Fibroblast of lung (primary cell): ENCODE measurements at places on chromosomes 3 and 15. TPM values are rescaled to one million over a fixed set of nuclear protein-coding genes. Genes with fewer than 3 reads are reported as not detected.
A peak's percentile ranks its signal among the peaks of the same experiment; 100 is the strongest.

The IL5RA gene
- polyA plus RNA-seq, result not detected in 2 replicates

The ABI3BP gene
- polyA plus RNA-seq, result 17.5 and 62.9 TPM in 2 replicates

The MTMR10 gene
- polyA plus RNA-seq, result 24.0 and 44.6 TPM in 2 replicates

The XYLB gene
- polyA plus RNA-seq, result 2.2 and 4.2 TPM in 2 replicates

The POMGNT2 gene
- 7.9 and 11.5 TPM in 2 replicates for polyA plus RNA-seq

The STAB1 gene
- 0.03 and 0.09 TPM in 2 replicates for polyA plus RNA-seq

DNA sequence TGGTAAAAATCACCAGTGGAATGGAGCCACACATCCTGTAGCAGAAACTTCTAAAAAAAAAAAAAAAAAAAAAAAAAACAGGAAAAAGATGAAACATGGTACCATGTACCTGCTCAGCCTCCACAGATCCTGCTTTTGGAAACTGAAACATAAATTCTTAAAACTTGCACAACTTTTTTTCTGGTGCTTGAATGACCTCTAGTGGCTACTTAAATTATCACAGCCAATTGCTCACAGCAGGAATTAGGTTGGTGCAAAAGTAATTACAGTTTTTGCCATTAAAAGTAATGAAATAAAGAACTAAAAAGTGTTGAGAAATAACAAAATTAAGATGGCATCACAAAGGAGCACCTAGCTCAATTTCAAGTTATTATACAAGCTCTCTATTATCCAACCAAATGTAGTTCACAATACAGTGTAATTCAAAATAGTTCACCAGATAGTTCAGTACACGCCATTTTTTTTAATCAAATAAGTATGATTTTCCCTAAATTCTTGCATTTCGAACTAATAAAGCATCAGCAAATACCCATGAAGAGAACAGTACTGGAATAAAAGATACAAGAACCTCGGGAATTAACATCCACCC is 80.6 kb downstream of the ULK4 start:
- no peaks in the 10 kb centered on the region for H3K4me1 ChIP-seq
- H3K4me3 ChIP-seq, result no peak overlapping the region
- no peak overlapping the region for H3K27ac ChIP-seq
- H3K27me3 ChIP-seq, result no peaks in the 10 kb centered on the region

DNA sequence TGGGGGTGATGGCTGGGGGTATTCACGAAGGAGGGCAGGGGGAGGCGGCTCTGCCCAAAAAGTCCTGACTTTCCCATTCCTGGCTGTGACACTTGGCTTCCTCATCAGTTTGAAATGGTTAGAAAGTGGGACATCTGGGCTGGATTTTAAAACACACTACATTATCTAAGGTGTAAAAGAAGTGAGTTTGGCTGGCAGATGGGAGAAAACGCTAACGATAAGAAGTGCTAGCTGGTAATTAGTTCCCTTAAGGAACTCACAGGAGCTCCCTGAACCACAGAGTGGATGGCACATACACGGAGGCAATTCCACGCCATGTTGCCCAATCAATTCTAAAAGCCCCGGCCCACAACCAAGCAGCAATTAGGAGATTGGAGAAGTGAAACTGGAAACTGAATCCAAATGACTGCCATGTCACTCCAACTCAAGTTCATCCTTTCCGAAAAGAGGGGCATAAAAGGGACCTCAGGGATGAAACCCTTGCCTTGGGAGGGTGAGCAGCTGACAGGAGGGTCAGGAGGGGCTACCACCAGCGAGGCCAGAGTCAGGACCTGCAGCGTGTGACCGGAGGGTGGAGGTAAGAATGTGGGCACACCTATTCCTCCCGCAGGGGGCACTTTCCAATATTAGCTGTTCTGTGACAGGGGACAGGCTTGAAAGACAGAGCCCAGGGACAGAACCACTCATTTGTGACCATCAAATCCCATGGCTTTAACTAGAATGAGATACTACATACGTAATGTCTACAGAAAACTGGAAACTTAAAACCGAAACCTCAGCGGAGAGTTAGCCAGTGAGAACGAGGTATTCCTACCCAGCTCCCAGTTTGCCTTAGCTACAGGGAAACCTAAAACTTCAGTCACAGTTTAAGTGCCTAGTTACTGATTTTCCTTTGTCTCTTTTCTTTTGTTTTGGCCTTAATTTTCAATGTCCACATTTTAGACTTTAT is 95.3 kb upstream of the OXTR start:
- peaks cover 5% of the 10 kb centered on the region for H3K4me1 ChIP-seq
- no peaks in the 10 kb centered on the region for H3K36me3 ChIP-seq
- no peak for DNase-seq
- H3K27me3 ChIP-seq, result no peaks in the 10 kb centered on the region
- no peak overlapping the region for H3K27ac ChIP-seq
- H3K4me3 ChIP-seq, result no peak overlapping the region

GRCh38 chr3:183527428-183528379 is 27.8 kb downstream of the KLHL6 start:
- no peaks in the 10 kb centered on the region for H3K36me3 ChIP-seq
- H3K4me1 ChIP-seq, result no peaks in the 10 kb centered on the region
- no peak for DNase-seq
- no peaks in the 10 kb centered on the region for H3K27me3 ChIP-seq
- H3K27ac ChIP-seq, result no peak overlapping the region

- peak; percentile 49 for DNase-seq
- H3K27me3 ChIP-seq, result no peaks in the 10 kb centered on the region
- peak overlapping the region; percentile 78 for H3K27ac ChIP-seq
- no peak overlapping the region for H3K4me3 ChIP-seq
Observed at GRCh38 chr15:62445244-62445643, 280.2 kb upstream of the C2CD4B start.

- no peak overlapping the region for H3K4me3 ChIP-seq
- no peaks in the 10 kb centered on the region for H3K36me3 ChIP-seq
- DNase-seq, result no peak
- H3K4me1 ChIP-seq, result no peaks in the 10 kb centered on the region
- H3K27ac ChIP-seq, result no peak overlapping the region
Observed at GRCh38 chr15:82312586-82313349, 36.5 kb downstream of the GOLGA6L10 start.

DNA sequence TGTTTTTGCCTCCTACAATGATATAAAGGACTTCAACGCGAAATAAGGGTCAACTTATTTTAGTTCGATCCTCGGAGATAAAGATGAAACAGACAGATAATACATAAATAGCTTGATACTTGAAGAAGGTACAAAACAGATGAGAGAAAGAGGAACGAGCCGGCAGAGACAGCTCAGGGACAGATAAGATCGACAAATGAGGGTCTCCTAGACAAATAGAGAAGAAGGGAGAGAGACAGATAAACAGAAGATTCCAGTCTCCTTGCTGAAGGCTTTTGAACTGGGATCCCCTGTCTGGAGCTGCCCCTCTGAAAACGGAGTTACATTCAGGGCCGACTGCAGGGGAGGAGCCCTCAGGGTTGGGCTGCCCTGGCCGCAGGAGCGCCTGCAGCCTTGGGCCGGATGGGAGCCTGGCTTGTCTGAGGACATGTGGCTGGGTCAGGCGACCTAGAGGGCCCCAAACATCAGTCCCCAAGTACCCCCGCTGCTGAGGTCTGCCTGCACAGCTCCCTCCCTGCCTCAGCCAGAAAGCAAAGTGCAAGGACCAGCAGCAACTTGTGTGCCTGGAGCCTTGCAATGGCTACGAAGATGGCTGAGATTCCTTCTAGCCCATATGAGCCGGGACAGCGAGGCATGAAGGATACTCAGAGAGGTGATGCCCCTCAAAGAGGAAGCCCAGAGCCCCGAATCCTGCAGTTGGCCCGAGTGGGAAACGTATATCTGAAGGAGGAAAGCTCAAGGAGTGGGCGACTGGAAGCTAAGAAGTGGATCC is 926 bp upstream of the SKOR1 start:
- DNase-seq, result no peak
- no peak overlapping the region for H3K27ac ChIP-seq
- H3K4me1 ChIP-seq, result no peaks in the 10 kb centered on the region
- H3K36me3 ChIP-seq, result no peaks in the 10 kb centered on the region
- no peak overlapping the region for H3K4me3 ChIP-seq

DNA sequence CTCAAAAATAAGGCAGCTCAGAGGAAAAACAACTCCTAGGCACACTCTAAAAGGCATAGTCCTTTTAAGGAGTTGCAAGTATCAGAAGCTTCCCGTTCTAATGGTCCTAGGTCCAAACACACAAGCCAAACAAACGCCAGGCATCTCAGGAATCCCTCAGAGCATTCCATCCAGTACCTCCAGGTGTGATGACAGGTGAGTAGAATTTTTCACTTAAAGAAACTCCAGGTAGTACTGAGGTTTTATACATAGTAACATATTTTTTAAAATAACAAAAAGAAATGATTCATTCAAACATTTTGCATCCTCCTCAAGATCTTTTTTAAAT is 1092.3 kb downstream of the TUSC7 start:
- DNase-seq, result no peak
- H3K27ac ChIP-seq, result no peak overlapping the region
- H3K36me3 ChIP-seq, result no peaks in the 10 kb centered on the region
- no peaks in the 10 kb centered on the region for H3K27me3 ChIP-seq
- H3K4me3 ChIP-seq, result no peak overlapping the region
- H3K4me1 ChIP-seq, result no peaks in the 10 kb centered on the region

GRCh38 chr3:30658328-30659052 is 52.1 kb downstream of the TGFBR2 start:
- DNase-seq, result peak; percentile 68
- peaks cover 17% of the 10 kb centered on the region for H3K4me1 ChIP-seq
- H3K27ac ChIP-seq, result peak overlapping the region; percentile 82
- H3K36me3 ChIP-seq, result peaks cover 9% of the 10 kb centered on the region
- H3K4me3 ChIP-seq, result peak overlapping the region; percentile 6
- H3K27me3 ChIP-seq, result no peaks in the 10 kb centered on the region

DNA sequence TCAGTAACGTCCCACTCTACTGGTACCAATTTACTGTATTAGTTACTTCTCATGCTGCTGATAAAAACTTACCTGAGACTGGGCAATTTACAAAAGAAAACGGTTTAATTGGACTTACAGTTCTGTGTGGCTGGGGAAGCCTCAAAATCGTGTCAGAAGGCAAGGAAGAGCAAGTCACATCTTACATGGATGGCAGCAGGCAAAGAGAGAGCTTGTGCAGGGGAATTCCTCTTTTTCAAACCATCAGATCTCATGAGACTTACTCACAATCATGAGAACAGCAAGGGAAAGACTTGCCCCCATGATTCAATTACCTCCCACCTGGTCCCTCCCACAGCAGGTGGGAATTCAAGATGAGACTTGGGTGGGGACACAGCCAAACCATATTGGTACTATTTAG is 908.2 kb upstream of the NR2F2 start:
- H3K4me1 ChIP-seq, result no peaks in the 10 kb centered on the region
- no peaks in the 10 kb centered on the region for H3K27me3 ChIP-seq
- no peak for DNase-seq
- H3K4me3 ChIP-seq, result no peak overlapping the region

DNA sequence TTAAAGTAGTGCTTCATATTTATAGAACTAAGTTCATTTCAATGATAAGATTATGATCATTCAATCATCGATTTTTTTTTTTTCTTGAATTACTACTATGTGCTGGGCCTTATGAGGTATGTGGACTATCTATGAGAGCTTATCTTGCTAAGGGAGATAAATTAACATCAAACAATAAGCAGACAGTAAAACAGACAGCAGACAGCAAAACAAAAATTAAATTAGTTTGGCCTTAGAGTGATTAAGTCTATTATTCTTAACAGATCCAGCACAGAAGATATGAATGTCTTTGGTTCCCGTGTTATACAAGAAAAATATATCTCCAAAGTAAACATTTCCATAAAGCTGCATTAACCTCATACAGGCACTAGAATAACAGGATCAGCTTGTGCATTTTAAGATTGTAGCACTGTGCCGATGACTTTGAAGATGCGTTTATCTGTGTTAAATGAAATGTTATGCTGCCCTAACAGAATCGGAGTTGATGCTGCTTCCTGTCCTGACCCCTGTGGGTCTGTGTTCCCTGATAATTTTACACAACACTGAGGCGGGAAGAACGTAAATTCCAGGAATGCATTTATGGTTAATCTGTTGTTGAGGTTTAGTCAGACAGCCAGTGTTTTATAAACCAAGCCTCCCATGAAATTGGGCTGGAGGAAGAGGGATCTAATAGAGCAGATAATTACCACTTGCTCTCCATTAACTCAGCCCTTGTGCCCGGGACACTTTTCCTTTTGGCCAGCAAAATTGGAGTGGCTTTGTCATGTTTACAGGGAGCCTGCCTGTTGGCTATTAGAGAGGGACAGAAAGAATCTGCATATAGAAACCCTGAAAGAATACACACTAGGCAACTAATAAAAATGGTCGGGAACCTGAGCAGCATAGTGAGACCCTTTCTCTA is 80.8 kb downstream of the GHSR start:
- H3K27me3 ChIP-seq, result no peaks in the 10 kb centered on the region
- peak overlapping the region; percentile 12 for H3K27ac ChIP-seq
- no peak overlapping the region for H3K4me3 ChIP-seq
- H3K4me1 ChIP-seq, result no peaks in the 10 kb centered on the region
- peak; percentile 81 for DNase-seq
- H3K36me3 ChIP-seq, result peaks cover 11% of the 10 kb centered on the region

- H3K4me3 ChIP-seq, result peak overlapping the region; percentile 45
- peak; percentile 60 for DNase-seq
- H3K27me3 ChIP-seq, result no peaks in the 10 kb centered on the region
- peaks cover 6% of the 10 kb centered on the region for H3K4me1 ChIP-seq
- no peaks in the 10 kb centered on the region for H3K36me3 ChIP-seq
- H3K27ac ChIP-seq, result peak overlapping the region; percentile 55
Observed at GRCh38 chr3:11718637-11719405, 75.1 kb upstream of the VGLL4 start.

DNA sequence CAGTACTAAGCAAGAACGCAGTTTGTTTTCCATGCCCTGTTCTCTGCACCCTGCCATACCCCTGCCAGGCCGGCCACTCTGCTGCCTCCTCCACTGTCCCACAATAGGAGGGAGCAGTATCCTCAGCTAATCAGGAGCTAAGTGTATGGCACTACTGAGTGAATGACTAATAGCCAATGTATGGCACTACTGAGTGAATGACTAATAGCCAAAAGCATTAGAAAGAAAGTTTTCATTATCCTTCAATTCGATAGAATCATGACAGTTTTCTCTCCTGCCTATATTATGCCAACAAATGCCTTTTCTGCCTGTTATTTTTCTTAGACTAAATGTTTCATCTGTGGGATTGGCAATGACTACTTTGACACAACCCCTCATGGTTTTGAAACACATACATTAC is 107.5 kb upstream of the CHRM5 start:
- H3K27me3 ChIP-seq, result no peaks in the 10 kb centered on the region
- H3K4me3 ChIP-seq, result no peak overlapping the region
- DNase-seq, result peak; percentile 24
- H3K36me3 ChIP-seq, result no peaks in the 10 kb centered on the region
- H3K27ac ChIP-seq, result no peak overlapping the region
- H3K4me1 ChIP-seq, result no peaks in the 10 kb centered on the region

DNA sequence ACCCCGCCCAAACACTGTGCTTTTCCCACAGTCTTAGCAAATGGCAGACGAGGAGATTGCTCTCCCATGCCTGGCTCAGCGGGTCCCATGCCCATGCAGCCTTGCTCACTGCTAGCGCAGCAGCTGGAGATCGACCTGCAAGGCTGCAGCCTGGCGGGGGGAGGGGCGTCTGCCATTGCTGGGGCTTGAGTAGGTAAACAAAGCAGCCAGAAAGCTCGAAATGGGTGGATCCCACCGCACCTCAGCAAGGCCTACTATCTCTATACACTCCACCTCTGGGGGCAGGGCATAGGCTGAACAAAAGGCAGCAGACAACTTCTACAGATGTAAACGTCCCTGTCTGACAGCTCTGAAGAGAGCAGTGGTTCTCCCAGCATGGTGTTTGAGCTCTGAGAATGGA is 27.2 kb upstream of the WDR5B start:
- H3K4me3 ChIP-seq, result no peak overlapping the region
- H3K27ac ChIP-seq, result no peak overlapping the region
- H3K4me1 ChIP-seq, result no peaks in the 10 kb centered on the region

GRCh38 chr3:58296269-58296668 is 9.8 kb upstream of the RPP14 start:
- no peaks in the 10 kb centered on the region for H3K4me1 ChIP-seq
